NCI-H2029 treated with DMSO at 0.1 percent for 48 hours (cell line): ENCODE measurements at places on chromosomes 1 and 21.

DNA sequence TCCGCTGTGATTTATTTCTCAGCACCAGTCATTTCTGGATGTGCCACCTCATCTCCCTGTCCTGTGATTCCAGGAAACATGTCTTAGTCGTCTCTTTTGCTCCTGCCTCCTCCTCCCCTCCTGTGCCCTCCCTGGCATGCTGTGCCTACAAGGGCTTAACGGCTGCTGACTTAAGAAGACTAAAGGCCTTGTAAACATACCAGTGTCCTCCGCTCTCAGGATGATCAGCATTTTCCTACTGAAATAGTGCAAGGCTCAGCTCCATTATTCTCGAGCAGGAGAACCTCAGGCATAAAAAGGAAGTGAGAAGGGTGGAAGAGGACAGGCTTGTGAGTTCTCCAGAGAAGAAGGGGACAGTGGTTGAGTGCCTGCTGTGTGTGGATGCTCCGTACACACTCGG, 61.6 kb upstream of the RUNX3 start:
- no peak for DNase-seq

DNA sequence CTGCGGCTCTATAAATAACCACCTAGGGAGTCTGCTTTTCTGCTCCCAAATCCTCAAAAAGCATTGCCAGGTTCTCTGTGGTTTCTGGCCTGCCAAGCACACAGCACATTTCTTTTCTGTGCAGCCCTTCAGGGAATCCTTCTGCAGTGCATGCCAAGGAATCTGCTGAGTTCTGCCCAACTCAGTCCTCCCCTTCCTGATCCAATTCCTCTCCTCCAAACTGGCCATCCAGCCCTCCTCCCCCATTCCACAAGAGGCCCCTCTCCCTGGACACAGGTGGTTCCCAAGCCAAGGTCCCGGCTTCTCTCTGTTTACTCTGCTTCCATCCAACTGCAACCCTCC, 61.8 kb downstream of the HIVEP3 start:
- DNase-seq = no peak

- DNase-seq = no peak
These were observed 8.7 kb downstream of the SMG7 start for GRCh38 chr1:183480971-183481441.

- no peak for DNase-seq
These were observed 18.8 kb downstream of the JUN start for GRCh38 chr1:58765006-58765405.

DNA sequence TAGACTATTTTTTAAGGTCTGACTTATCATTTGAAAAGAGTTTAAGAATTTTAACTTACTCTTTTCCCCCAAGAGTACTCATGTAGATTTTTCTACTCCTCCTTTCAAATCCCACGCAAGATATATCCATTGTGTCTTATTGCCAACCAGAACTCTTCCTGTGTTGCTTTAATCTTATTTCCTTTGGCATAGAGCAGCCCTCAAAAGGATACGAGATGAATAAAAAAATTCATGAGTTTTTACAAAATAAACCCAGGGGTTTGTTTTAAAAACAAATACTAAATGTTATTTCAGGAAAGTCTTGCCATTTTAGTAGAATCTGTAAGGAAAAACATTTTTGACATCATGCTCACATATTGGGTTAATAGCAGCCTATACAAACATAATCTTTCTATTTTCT, 543.2 kb upstream of the CXADR start:
- no peak for DNase-seq

DNA sequence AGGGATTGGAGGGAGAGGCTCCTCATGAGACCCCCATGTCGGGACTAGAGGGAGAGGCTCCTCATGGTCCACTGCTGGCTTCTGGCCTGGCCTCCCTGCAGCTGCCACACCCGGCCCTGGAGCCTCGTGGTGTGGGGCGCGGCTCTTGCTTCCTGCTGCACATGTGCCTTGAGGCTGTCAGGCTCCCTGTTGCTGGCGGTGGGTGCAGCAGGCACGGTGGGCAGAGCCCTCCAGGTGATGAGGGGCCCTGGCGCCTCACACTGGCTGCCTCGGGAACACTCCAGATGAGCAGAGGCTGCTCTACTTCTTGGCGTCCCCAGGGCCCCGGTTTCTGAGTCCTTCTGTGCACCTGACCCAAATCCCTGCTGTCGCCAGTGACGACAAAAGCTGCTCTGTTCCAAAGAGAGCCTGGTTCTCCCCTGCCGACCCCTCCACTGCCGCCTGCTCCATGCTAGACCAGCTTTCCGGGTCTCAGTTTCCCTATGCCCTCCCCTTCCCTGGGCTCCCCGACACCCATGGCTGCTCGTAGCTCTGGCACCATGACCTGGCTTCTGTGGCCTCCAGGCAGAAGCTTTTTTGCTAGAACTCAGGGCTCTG, 9.7 kb upstream of the ATAD3B start:
- no peak for DNase-seq

- no peak for DNase-seq
These were observed 41.6 kb upstream of the NTPCR start for GRCh38 chr1:232908831-232909230.

GRCh38 chr1:154937085-154937987, 817 bp upstream of the PMVK start:
- DNase-seq = peak; percentile 93

GRCh38 chr1:40143891-40144575, 17.2 kb upstream of the RLF start:
- peak; percentile 100 for DNase-seq

DNA sequence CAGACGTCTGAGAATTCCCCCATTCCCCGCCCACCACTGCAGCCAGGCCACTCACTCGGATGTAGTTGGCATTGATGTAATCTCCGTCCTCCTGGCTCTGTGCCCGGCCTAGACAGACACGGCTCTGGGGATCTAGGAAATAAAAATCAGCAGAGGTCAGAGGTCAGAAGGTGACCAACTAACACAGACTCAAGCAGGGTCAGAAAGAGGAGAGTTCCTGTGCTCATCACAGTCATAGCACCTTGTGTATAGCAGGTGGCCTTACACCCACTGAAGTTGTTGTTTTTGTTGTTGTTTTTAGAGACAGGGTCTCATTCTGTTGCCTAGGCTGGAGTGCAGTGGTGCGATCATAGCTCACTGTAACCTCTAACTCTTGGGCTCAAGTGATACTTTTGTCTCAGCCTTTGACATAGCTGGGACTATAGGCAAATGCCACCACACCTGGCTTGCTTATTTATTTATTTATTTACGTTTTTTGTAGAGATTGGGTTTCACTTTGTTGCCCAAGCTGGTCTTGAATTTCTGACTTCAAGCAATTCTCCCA, 4.9 kb downstream of the PTPN7 start:
- DNase-seq = peak; percentile 41

DNA sequence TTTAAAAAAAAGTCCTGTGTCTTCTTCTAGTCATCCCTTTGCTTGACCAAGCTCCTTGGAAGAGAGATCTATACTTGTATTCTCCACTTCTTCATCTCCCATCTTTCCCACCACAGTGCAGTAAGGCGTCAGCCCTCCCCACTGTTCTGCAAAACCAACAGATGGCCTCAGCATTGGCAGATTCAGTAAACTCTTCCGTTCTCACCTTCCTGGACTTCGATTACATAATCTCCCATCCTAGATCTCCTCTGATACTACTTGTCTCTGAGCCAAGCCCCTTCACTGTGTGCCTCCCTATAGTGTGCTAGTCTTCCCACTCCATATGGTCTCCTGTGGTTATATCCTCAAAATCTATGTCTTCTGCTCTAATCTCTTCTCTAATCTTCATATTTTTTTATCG, 1.6 kb upstream of the COLGALT2 start:
- no peak for DNase-seq
